ENCODE measurements at places on chromosomes 3 and 15.

DNA sequence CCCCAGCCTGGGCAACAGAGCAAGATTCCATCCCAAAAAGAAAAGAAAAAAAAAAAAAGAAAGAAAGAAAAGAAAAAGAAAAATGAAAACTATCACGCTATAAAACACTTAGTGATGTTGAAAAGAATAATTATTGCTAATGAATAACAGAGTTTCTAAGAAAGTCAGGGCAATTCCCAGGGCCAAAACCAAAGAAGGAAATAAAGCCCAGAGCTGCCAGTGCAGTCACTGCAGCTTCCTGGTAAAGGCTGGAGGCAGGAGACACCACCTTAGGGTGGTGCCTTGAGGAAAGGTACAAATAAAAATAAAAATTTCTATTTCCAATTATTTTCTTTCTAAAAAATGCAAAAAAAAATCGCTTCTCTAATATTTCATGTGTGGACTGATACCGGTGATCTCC lies 19.7 kb upstream of the UACA start:
- no peak for DNase-seq

DNA sequence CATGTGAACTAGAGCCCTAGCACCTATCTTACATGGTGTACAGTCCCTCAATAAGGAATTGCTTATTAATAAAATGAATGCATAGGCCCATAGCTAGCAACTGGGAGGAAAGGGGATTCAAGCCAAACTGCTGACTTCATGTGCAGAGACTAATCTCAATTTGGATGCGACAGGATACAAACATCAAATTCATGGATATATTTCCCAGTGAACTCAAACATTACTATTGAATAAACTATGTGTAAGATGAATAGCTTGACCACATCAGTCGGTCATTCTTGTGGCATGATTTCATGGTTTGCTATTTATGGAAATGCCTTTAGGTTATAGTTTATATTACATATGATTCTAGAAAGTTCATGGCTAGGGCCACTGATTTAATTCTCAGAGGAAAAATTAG lies 268.6 kb upstream of the SLITRK3 start:
- DNase-seq: no peak

DNA sequence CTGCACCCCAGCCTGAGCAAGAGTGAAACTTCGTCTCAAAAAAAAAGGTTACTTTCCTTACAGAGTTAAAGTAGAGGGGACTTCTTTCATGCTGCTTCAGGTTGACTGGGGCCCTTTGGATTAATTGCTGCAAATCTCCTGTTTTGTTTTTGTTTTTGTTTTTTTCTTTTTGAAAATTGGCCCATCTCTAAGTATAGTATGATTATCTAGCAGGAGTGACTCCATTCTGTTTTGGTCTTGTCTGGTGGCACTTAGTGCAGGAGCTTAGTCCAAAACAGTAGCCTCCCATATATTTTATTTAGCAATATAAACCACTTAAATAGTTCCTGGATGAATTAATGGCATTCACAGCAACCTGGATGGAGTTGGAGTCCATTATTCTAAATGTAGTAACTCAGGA lies 113.0 kb downstream of the RPL22L1 start:
- no peak for DNase-seq

- DNase-seq: no peak
Observed at GRCh38 chr15:38086611-38087010, 152.2 kb downstream of the TMCO5A start.

DNA sequence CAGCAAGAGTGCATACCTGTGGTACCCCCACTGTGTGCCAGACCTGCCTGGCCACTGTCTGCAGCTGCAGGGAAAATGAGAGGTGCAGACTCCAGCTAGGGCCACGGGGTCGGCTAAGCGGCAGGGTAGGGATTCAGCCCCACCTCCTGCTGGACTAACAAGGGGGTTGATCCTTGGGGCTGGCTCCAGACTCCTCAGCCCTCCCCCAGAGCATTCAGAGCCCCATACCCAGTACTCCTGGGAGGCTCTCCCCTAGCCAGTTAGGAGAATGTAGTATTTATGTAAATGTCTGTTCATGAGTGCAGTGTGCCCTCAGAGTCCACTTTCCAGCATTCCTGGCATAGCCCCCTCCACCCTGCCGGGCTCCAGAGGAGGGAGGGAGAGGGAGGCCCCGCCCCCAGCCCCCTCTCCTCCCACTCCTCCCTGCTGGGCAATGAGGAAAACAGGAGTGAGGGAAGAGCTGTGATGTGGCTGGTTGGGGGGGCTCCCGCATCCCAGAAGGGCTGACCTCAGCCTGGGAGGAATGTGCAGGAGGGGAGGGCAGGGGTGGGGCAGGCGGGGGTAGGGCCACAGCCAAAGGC lies 4.5 kb upstream of the SEMA3B start:
- DNase-seq: no peak

GRCh38 chr3:28345690-28346089 lies 2.8 kb upstream of the ZCWPW2 start:
- no peak for DNase-seq

GRCh38 chr15:66901336-66902100 lies 163.9 kb upstream of the SMAD3 start:
- DNase-seq: no peak

DNA sequence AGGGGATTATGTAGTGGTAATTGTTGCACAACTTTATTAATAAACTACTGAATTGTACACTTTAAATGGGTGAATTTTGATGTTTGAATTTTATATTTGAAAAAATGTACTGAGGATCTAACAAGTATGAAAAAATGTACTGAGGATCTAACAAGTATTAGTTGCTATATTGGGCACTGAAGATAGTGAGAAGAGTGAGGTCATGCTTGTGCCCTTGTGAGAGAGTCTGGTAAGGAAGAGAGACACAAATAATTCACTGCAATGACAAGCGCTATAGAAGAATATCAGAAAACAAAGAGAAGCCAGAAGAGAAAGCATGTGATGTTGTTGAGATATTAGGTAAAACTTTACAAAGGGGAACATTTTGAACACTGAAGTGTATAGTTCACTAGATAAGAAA lies 137.6 kb downstream of the DTWD1 start:
- no peak for DNase-seq

DNA sequence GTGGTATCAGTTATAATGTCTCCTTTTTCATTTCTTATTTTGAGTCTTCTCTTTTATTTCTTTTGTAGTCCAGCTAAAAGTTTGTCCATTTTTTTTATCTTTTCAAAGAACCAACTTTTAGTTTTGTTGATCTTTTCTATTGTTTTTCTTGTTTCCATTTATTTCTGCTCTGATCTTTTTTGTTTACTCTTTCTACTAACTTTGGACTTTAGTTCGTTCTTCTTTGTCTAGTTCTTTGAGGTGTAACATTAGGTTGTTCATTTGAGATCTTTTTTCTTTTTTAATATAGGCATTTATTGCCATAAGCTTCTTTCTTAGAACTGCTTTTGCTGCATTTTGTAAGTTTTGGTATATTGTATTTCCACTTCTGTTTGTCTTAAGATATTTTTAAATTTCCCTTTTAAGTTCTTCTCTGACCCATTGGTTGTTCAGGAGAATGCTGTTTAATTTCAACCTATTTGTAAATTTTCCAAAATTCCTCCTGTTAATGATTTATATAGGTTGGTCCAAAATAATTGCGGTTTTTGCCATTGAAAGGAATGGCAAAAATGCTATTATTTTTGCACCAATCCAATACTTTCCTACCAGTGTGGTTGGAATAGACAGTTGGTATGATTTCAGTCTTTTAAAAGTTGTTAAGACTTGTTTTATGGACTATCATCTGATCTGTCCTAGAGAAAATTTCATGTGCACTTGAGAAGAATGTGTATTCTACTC lies 51.2 kb downstream of the KAT2B start:
- no peak for DNase-seq

GRCh38 chr3:34012102-34012461 lies 213.7 kb downstream of the PDCD6IP start:
- DNase-seq: no peak

GRCh38 chr3:14792691-14793121 lies 26.1 kb upstream of the FGD5 start:
- no peak for DNase-seq

GRCh38 chr3:45337839-45338470 lies 50.4 kb upstream of the LARS2 start:
- no peak for DNase-seq

GRCh38 chr3:111481551-111481950 lies 60.4 kb upstream of the CD96 start:
- DNase-seq: no peak

GRCh38 chr3:187975561-187976364 lies 178.2 kb upstream of the LPP start:
- no peak for DNase-seq

DNA sequence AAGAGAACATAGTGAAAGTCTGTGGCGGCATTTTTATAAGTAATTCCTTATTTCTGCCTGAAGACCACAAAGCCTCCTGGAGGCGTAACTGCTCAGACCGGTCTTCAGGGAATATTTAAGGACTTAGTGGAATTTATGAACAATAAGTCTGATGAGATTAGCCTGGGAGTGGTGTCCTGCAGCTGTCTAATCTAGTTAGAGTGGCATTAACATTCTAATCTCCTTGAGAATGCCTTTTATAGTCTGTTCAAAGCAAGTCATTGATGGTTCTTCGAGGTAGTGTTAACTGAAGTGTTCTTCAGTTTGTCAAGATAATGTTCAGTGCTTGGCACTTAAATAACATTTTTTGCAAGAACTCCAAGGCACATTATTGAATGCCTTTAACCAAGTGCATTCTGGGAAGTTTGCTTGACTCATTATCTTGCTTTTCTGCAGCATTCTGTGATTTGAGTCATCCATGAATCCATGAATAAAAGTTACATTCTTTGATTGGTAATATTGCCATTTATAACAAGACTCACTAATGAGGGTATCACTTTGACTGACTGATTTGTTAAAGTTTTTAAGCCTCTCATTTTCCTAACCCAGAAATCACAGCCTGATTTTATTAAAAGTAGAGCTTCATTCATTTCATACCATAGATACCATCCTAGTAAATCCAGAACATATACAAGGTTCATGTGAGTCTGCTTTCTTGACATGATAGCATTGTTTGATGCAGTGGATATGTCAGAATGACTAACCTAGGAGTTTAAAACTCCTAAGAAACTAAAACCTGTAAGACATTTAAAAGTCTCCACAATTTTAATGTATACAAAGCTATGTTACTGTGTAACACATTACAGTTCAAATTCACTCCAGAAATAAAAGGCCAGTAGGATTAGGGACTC lies 12.5 kb downstream of the RBM5 start:
- DNase-seq: no peak

- no peak for DNase-seq
Observed at GRCh38 chr3:39118079-39118478, 10.6 kb downstream of the TTC21A start.

- no peak for DNase-seq
Observed at GRCh38 chr3:127800508-127800907, 21.8 kb downstream of the MGLL start.

- no peak for DNase-seq
Observed at GRCh38 chr15:48447657-48448056, 116.4 kb downstream of the DUT start.

- no peak for DNase-seq
Observed at GRCh38 chr15:38217788-38218609, 34.6 kb upstream of the SPRED1 start.

DNA sequence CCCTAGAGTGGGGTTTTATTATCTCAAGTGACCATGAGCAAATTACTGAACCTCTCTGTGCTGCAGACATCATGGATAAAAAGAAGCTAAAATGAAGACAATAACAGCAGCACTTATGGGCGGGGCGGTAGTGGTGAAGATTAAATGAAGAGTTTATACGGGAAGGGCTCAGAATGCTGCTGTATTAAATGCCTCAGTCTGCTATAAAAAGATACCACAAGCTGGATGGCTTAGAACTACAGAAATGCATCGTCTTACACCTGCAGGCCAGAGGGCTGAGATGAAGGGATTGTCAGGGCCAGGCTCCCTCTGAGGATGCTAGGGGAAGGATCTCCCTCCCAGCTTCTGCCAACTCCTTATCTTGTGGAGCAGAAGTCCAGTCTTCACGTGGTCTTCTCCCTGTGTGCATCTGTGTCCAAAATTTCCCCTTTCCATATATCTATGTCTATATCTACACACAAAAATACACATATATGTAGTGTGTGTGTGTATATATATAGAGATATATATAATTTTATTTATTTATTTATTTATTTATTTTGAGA lies 2.9 kb downstream of the ALG1L2 start:
- DNase-seq: no peak

DNA sequence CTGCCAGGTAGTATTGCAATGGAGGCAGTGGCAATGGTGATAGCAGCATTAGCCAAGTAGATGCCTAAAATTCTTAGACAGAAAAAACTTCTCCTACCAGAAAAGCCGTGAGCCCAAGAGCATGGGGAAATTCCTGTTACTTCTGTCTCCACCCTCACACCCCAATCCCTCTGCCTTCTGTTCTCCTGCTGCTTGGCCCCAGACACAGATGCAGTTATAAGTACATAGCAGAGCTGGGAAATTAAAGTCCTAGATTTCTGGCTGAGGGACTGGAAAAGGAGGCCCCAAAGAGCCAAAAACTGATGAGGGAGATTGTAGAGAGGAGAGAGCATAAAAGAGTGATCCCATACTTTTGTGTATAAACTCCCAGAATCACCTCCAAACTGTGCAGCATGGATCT lies 166.9 kb downstream of the SMAD6 start:
- DNase-seq: no peak

- DNase-seq: no peak
Observed at GRCh38 chr3:70247955-70248354, 64.5 kb downstream of the MDFIC2 start.

GRCh38 chr3:123019161-123019560 lies 8.4 kb downstream of the SEMA5B start:
- DNase-seq: no peak

Data from NCI-H774 (cell line).